ENCODE measurements at places on chromosomes 6 and 20.

GRCh38 chr20:9424551-9424950 lies 89.8 kb upstream of the LAMP5 start:
- DNase-seq, result no peak

- no peak for DNase-seq
Measured at GRCh38 chr20:13333036-13333435, 112.0 kb downstream of the ISM1 start.

DNA sequence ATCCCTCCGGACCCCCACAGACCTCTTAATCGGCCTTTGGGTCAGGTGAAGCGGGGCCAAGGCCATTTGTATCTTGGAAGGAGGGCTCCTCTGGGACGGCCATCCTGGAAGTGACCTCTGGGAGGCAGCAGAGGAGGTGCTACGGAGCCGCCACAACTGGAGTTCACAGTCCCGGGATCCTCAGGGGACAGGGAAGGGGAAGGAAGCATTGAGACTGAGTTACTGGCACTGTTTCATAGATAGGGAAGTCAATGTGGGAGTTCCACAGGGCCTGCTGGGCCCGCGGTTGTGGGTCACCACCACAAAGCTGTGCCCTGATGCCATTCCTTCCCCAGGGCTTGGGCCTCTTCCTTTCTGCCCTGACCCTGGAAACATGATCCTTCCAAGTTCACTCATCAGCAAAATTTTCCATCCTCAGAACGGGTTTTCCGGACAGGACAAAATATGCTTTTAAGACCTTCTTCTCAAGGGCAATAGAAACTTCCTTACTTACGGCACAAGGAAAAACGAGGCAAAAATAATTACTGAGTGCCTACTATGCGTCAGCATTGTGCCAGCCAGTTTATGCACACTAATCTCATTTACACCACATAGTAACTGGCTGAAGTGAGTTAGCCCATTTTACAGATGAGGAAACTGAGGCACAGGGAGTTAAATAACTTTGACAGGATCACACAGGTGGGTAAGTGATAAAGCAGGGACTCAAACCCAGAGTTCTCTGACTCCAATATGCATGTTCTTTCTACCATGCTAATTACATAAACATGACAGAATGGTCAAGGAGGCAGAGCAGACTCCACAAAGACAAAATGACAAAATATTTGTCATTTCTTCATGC lies 143.8 kb downstream of the UNC5CL start:
- DNase-seq, result no peak

DNA sequence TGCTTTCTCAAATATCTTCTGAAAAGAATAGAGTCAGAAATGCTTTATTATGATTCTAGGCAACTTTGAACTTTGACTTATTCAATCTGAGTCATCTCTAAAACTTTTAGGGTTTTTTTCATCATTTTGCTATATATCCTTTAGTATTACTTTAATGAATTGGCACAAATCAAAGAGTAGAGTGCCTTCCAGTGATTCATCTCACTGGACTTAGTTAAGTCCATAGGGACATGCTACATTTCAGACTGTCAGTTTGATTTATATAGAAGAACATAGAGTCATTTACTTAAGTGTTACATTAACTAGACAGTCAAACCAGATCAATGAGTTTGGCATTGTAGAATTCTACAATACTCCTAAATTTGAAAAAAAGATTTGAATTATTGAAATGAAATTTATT lies 1235.7 kb upstream of the MAP3K7 start:
- DNase-seq, result no peak

DNA sequence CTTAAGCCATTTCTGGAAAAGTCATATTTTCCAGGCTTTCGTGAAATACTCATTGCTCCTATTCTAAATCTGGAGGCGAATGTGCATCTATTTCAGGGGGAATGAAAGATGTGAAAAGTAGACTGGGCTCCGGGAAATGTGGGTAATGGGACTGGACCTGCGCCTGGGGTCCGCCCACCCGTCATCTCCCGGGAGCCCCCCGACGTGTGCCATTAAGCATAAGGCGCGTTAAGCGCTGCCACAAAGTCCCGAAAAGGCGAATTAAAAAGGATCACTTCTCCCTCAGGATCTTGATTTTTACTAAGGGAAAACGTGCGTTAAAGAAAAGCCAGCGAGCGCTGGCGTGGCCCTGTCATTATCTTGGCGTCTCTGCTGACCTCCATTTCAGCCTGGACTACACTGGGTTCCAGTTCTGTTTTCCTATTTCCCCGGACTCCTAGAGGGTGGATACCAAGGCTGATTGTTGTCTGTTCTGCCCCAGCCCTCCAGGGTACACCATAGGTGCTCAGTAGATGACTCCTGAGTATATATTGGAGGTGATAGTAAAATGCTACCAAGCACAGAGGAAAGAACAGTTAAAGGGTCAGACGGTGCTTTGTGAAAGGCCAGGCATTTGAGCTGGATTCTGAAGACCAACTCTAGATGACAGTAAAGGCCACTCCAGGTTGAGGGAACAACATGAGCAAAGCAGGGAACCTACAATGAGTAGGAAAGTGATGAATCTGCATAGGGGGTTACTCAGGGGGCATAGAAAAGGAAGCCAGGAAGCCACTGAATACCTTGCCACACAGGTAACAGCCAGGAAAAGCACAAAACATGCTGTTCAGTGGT lies 89.2 kb upstream of the ARID1B start:
- DNase-seq, result no peak

- no peak for DNase-seq
Measured at GRCh38 chr20:49867453-49868215, 47.7 kb downstream of the SPATA2 start.

- no peak for DNase-seq
Measured at GRCh38 chr20:64056889-64057627, 5.9 kb upstream of the TCEA2 start.

DNA sequence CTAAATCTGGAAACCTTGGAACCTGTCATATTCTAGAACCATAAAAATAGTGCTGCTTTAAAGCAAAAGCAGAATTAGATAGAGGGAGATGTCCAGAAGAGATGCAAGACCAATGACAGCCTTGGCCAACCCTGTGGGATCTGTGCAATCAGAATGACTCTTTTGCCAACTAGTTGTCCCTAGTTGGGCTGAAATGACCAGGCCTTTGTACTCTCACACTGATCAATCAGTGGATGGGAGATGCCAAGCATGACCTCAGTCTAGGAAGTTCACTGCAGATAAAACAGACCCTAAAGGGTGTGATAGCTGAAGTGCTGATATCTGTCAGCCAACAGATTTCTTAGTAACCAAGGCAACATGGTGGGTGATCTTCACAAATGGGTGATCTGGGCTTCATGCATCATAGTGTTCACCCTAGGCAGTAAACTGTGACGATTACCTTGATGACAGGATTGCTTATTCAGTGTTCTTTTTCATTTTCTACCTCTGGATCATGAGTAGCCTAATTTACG lies 52.1 kb downstream of the BCKDHB start:
- no peak for DNase-seq

DNA sequence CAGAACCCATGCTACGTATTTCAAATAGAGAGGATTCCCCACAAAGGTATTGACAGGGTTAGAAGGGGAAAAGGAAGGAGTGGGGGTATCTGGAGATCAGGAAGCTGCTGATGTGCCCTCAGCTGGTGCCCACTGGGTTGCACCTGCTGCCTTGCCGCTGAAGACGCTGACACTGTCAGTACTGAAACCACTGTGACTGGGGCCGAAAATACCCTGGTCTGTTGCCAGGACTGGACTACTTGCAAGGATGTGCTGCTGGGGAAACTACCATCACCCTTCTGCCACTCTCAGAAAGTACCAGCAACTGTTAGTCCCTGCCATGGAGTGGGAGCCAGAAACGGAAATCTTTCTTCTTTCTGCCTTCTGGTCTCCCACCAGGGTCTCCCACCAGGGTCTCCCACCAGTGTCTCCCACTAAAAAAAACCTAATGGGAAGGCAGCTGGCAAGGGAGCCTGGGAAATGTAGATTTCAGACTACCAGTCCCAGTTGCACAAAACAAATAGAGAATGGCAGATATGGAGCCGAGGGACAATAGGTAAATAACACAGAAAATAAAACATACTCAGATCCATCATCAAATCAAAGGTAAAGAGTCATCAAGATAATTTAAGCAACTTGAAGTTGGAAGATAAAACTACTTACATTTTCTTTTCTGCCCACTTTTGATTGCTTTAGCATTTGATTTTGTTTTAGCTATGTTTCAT lies 204.8 kb downstream of the TPBG start:
- DNase-seq, result no peak

- DNase-seq, result peak; percentile 34
Measured at GRCh38 chr6:166097914-166098522, 69.6 kb downstream of the TBXT start.

DNA sequence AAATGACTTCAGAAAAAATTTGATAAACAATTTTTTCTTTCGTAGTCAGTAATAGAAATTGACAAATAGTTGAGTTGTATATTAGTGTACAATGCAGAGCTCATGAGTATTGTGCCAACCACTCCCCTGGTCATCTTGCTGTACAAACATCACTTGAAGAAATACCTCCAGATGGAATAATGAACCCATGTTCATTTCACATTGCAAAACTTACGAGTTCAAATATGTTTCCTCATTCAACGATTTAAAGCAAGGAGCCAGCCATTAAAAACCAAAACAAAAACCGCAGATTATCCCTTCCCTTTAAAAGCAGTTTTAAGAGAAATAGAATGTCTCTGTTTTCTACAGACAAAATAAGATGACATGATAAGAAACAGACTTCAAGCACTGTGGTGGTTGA lies 62.5 kb downstream of the RALGAPA2 start:
- DNase-seq, result no peak

DNA sequence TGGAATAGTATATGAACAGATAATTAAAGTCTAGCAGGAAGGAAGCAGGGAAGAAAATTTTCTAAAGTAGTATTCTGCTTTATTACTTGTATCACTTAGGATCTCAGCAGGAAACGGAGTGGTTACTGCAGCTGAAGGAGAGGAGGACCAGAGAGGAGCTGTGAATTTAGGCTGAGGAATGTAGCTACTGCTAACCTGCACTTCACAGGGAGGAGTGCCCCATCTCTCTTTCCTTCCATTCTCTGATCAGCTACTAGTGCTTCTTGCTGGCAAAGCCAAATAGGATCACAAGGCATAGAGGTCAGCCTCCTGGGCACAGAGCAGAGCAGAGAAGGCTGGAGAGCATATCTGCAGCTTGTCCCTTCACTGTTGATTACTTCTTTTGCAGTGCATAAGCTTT lies 205.3 kb upstream of the ASCC3 start:
- DNase-seq, result no peak

- DNase-seq, result peak; percentile 93
Measured at GRCh38 chr6:169212897-169213813, 40.5 kb downstream of the THBS2 start.

- no peak for DNase-seq
Measured at GRCh38 chr20:53210931-53211330, 238.8 kb downstream of the TSHZ2 start.

DNA sequence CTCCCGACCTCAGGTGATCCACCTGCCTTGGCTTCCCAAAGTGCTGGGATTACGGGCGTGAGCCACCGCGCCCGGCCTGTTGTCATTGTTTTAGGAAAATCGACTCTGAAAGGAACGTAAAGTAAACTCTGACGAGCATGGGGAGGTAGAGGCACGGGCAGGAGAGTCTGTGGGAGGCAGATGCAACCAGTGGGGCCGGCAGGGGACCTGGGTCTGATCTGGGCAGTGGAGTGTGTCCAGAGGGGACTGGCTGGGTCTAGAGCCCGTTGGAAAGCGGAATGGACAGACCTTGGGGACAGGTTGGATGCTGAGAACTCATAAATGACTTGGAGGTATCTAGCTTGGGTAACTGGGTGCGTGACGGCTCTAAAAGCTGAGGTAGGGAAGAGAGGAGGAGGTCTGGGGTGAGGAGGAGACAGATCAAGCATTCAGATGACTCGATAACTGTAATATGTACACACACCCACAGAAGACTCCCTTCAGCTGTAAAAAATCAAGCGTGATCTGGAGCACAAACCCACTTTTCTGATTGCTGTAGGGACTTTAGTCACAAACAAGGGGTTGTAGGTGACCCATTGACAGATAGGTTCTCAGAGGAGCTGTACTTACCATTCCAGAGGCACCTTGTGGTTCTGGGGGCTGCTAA lies 22.4 kb downstream of the MANBAL start:
- no peak for DNase-seq

DNA sequence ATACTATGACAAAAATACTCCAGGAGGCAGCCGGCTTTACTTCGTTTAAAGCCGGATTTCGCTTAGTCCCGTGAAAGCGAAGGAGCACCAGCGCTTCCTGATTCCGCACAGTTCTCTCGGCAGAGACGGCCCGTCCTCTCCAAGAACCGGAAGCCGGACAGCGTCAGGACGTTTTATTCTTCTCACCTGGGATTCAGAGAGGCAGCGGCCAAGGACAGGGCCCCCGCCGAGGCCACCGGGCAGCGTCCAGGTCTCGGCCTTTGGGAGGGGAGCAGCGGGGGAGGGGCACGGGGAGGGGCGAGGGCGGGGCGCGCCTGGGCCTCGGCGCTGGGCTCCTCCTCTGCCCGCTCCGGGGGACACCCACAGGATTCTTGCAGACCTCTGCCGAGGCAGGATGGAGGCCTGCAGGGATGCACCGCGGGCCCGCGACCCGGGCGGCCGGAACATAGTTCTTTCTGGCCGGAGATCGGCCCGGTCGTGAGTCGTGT lies 2.8 kb upstream of the DIDO1 start:
- DNase-seq, result peak; percentile 65

DNA sequence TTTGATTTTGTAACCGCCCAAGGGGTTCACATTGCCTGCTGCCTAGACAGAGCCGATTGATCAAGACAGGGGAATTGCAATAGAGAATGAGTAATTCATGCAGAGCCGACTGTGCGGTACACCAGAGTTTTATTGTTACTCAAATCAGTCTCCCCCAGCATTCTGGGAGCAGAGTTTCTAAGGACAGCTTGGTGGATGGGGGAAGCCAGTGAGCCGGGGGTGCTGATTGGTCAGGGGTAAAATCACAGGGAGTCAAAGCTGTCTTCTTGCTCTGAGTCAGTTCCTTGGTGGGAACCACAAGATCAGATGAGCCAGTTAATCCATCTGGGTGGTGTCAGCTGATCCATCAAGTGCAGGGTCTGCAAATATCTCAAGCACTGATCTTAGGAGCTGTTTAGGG lies 60.0 kb upstream of the EZR start:
- no peak for DNase-seq

DNA sequence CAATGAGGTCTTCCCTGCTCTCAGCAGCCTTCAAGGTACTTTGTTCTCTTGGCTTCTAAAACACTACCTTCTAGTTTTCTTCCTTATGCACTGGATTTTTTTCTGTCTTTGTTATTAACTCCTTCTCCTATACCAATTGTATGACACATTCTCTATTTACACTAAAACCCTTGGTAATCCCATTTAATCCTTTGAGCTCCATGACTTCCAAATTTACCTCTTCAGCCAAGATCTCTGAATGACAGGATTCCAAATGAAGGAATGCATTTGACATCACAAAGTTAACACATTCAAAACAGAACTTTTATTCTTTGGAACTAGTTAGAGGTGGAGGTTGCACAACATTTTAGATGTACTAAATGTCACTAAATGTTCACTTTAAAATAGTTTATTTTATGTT lies 86.6 kb upstream of the SAMD5 start:
- no peak for DNase-seq

DNA sequence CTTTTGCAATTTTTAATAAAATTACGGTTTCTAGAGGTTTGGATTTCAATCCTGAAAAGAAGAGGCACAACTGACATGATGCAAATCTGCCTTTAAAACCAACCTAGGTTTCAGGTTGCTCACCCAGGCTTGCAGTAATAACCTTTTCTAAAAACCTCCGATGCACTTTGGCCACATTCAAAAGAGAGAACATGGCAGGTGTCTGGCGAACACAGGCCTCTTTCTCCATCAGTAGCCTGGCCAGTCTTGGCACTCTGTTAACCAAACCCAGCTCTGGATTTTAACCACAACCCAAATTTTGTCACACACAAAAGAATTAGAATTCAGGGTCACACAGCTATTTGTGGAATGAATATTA lies 55.8 kb upstream of the MAFB start:
- no peak for DNase-seq

Measured in GM19239 (cell line).